Stimulated activated CD8-positive, alpha-beta memory T cell treated with anti-CD3 and anti-CD28 coated beads, Interleukin-2, amount 100 ng/mL, for 48 hours (primary cell): ENCODE measurements at places on chromosomes 3 and 15.

DNA sequence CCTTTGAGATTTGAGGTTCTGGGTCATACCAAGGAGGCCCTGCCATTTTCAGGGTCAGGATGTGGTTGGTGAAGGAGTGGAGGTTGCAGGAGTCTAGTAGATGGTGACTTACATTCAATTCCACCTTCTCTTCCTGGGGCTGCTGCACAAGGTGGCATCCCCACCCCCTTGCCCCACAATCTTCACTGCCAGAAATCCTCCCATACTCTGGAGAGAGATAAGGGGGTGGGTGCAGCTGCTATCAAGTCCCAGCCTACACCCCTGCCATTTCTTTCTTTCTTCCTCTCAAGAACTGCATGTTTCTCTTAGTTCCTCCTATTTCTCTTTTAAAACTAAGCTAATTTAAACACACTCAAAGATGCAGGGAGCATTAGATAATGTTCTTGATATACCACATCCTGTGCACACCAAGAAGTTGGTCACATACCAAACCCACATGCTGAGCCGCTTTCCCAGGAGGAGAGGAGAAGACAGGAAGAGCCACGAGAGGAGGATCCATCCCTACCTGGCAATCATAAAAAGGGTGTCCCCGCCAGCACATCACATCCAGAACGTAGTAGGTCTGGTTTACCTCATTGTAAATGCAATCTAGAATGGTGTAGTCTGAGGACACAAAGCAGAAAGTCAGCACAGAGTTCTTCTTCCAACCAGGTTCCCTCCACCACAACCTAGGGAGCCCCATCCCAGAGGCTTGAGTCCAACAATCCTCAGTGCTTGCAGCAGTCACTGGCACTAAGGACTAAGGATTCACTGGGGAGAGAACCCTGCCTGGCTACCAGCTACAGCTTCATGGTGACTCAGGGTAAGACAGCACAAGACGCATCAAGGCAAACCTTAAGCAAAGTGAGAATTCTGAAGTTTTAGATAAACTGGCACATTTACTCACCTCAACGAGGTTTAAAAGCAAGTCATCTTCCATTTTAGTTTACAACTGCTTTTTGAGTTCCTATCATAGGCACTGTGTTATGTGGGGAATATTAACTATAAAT is 18.5 kb downstream of the SNUPN start:
- DNase-seq, result no peak

GRCh38 chr15:83053151-83053550 is 13.9 kb downstream of the BTBD1 start:
- no peak for DNase-seq

DNA sequence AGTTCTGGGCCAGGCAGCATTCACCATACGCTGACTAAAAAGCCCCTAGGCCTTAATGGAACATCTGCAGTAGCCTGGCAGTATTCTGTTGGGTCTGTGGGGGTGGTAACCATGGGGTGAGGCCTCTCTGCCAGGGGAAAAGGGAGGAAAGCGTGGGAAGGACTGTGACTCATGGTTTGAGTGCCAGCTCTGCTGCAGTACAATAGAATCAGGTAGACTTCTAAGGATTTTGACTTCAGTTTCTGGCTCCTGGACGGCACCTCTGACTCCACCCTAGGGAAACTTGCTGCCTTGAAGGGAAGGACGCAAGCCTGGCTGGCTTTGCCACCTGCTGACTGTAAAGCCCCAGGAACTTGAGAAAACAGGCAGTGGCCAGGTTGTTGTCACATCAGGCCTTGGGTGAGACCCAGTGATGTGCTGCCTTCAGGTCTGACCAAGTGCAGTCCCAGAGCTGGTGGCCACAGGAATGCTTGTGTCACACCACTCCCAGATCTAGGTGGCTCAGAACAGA is 148.6 kb downstream of the SUCNR1 start:
- DNase-seq, result no peak

DNA sequence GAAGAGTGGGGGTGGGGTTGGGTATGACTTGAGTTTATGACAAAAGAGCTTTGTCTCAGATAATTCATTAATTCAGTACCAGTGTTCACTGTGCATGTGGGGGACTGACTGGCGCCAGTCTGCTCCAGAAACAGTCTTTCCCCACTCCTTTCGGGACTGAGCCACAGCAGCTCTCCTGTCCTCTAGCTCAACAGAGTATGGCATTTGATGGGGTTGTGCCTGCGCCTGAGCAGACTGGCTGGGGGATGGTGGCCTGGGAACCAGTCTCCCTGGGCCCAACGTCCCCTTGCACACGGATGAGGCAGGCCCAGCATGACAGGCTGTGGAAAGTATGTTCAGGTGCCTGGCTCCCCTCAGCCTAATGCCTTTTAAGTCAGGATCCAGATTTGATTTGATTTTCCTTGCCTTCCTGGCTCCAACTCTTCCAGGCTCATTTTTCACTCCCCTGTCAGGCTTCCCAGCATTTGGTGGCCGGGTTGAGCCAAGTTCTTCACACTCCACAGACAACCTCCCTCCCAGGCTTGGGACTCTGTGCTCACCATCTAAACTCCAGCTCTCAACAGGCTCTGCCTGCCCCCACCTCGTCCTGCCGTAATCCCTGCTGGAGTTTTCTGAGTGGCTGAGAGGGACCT is 105.0 kb downstream of the MYLK start:
- no peak for DNase-seq

- no peak for DNase-seq
Measured at GRCh38 chr3:20637729-20638128, 451.7 kb upstream of the SGO1 start.

GRCh38 chr15:82108489-82109078 is 62.8 kb upstream of the MEX3B start:
- DNase-seq, result peak; percentile 54

DNA sequence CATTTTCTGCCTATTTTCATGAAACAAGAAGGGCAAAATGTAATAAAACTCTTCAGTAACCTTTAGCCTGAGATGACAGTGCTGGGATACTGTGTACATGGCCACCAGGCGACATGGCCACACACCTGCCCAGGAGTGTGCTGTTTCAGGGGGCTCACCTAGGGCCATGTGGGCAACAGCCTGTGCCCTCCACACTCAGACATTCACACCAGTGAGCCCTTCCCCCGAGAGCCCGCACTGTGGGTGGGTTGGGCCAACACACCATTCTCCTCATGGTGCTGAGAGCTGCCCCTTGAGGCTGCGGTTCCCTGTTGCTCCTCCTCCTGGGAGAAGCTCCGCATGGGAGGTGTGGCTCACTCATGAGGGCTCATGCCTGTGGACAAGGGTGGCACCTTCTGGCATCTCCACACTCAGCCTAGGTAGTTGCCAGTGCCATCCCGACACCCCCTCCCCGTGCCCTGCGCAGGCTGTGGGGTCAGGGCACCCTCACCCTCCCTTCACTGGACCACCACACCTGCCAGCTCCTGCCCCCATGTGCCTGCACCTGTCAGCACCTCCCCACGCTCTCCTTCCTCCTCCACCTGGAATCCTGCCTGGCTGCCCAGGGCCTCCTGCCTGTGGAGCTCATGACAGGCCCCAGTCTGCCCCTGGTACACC is 19.7 kb downstream of the OCA2 start:
- DNase-seq, result no peak

- no peak for DNase-seq
Measured at GRCh38 chr3:44160818-44161217, 80.9 kb upstream of the TOPAZ1 start.

DNA sequence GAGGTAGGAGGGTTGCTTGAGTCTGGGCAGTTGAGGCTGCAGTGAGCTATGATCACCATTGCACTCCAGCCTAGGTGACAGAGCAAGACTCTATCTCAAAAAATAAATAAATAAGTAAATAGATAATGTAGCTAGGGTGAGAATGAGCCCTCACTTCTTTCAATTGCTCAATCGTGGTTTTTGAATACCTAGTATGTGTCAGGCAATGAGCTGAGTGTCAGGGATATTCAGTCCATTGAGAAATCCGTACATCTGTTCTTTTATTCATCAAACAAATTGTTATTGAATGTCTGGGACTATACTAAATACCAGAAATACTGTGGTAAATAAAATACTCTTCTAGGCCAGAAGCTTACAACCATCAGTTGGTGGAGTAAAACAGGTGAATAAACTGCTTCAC is 6.2 kb upstream of the ZNF148 start:
- DNase-seq, result no peak

- no peak for DNase-seq
Measured at GRCh38 chr15:77186594-77187011, 115.7 kb upstream of the TSPAN3 start.

DNA sequence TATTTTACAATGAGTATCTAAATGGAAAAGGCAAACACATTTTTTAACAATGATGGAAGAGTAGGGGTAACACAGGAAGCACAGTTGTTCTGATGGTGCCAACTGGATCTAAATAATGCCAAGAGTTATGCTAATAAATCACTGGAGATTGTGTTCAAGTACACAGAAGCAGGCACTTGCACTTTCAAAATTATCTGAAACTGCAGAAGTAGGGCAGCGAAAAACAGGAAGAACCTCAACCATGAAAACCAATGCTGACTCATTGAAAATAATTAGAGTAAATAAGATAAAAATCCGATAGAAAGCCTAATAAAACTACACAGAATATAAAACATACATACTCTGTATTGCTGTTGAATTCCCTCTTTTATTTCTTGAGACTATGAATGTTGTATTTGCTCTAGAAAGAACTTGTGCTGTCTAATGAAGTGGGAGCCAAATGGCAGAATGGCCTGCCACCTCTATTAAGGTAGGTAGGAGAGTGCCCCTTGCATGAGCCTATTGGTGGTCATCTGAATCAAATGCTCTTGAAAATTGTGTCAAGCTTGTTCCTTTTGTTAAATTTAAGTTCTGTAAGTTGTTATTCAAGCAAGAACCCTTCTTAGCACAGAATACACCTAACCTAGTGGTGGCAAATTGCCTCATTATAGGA is 93.7 kb downstream of the ABI3BP start:
- DNase-seq, result no peak

DNA sequence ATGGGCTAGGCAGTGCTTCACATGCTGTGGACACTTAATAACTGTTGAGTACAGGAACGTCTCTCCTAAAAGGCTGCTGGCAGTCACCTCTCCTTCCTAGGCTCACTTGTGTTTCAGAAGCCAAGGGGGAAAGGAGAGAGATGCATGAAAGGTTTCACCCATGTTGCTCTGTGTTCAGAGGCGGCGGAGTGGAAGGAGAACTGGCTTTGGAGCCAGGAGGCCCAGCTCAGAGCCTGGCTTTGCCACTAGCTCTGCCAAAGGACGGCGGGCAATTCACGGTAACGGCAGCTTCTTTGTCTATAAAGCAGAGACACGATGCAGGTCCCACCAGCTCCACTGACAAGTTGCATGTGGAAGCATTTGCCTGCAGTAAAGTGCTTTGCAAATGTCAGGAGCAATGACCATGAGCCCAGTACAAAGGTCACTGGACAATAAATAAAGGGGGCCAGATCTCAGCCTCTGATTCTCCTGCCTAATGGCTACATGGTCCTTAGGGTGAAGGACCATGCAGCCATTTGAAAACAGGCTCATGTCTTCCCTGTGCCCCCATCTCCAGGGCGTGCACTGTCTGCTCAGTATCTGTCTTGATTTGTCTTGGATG is 171.7 kb upstream of the TLE3 start:
- no peak for DNase-seq

DNA sequence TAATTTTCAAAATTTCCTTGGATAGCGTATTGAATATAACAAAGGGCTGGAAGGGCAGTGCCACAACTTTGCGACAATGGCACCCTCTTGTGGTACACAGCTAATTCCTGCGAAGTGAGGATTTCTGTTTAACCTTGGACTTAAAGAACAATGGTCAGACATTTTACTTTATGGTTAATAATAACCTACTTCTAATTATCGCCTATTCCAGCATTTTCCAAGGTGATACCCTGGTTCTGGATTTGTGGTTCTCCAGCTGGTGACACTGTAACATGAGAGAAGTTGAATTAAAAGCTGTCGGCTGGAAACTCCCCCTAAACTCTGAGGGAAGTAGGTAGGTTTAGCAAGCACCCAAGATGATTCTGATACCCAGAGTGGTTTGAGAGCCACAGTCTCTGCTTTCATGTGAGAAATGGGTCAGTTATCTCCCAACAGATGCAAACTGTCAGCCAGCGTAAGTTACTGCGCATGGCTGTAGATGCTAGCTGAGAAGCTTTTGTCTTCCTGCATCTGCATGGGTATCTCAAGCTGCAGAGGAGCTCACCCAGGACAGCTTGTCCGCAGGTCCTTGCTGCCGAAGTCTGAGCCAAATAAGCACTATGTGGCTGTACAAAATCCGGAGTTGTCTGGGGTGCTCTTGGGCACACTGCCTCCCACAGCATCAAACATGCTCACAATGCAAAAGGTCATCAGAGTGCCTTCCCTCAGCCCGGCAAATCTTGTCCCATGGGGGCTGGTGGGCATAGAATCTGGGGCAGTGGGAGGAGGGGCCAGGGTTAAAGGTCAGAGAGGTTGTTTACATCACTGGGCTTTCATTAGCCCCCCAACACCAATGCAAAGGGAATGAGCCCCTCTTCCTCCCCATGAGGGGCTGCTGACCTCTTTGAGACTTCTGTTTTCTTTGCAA is 6.6 kb upstream of the CHSY1 start:
- DNase-seq, result no peak

- DNase-seq, result no peak
Measured at GRCh38 chr3:14388201-14388600, 14.2 kb upstream of the SLC6A6 start.

GRCh38 chr15:95760508-95760907 is 570.0 kb upstream of the NR2F2 start:
- DNase-seq, result no peak

DNA sequence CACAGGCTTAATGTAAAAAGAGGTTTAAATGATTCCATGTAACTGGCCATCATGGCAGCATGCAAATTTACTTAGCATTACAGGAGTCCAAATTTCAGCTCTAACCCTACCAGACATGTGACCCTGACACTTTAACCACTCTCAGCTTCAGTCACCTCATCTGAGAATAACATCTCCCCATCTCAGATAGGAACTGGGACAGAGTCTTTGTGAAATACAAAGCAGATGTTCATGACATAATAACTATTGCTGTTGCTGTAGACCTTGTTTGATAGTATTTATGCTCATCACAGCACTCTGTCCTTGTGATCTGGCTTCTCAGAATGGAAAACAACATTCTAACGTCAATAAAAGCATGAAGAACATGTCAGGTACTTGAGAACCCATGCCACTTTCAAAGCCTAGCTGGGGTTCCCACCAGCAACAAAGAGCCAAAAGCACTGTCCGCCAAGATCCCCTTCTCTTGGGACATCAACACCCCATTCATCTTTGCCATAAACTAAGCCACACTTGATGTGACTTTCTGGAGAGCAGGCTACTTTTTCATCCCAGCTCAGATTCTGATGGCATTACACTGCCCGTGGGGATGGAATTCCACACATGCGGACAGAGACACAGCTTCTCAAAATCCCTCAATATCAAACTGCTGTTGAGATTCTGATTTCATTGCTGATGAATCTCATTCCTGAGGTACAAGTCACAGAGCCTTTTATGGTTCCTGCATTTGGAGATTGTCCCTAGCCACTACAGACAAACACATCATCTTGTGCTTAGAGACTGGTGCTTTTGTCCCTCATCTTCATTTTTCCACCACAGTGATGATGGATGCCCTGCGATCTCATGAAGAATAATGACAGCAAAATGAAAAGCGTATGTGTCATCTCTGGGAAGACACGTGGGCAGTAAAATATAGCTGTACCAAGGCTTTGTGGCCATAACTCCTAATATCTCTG is 202.7 kb downstream of the TNIK start:
- DNase-seq, result no peak

GRCh38 chr3:76930712-76931111 is 109.2 kb upstream of the ROBO2 start:
- no peak for DNase-seq

- DNase-seq, result no peak
Measured at GRCh38 chr3:23884481-23884880, 32.3 kb downstream of the NKIRAS1 start.
